CD4-positive, alpha-beta T cell treated with Interleukin-17A for 4 hours (primary cell): ENCODE measurements at places on chromosomes 3 and 15.

DNA sequence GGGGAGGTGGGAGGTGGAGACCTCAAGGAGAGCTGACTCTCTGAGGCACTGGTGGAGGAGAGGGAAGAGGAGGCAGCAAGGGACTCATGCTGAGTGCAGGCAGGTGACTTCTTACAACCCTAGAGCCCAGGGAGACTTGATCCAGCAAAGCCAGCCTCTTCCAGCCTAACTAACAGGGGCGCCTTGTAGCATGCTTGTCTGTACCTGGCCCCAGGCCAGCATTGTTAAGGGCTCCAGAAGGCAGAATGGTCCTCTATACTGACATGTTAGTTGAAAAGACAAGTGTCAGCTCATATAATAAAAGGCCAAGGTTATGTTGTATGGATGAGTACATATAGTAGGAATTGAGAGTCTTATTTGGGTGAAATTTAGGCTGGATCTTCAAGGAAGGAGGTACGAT, 65.4 kb downstream of the CHDH start:
- no peak for DNase-seq

DNA sequence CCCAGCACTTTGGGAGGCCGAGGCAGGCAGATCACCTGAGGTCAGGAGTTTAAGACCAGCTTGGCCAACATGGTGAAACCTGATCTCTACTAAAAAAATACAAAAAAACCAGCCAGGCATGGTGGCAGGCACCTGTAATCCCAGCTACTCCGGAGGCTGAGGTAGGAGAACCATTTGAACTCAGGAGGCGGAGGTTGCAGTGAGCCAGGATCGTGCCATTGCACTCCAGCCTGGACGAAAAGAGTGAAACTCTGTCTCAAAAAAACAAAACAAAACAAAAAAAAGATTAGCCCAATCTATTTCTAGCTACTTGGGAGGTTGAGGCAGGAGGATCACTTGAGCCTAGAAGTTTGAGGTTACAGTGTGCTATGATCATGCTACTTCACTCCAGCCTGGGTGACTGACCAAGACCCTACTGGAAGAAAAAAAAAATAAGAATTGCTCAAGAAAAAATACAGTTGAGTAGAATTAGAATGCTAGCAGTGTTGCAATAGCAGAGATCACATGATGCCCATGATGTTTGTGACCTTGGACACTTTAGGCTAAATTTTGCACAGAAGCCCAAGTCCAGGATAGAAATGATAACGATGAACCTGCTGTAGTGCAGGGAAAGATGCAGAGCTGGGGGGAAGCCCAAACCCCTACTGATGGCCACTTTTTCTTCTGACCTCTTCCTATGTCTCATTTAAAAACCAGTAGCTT, 162.2 kb downstream of the LPP start:
- DNase-seq, result no peak

DNA sequence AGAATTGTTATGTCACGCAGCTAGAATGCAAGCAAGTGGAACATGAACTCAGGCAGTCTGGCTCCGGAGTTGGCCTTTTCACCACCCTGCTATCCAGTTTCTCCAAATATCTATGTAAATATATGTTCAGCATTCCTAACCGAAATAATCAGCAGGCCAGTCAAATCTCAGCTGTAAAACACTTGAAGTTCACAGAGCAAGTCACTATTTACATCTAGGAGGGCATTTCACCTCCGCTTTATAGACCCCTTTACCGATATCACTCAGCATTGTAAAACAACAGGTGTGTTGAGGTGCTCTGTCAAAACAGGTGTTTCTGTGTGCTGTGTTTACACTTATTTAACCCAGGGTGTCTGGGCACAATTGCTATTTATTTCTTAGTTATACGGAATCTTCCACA, 12.2 kb upstream of the HES1 start:
- DNase-seq, result no peak

DNA sequence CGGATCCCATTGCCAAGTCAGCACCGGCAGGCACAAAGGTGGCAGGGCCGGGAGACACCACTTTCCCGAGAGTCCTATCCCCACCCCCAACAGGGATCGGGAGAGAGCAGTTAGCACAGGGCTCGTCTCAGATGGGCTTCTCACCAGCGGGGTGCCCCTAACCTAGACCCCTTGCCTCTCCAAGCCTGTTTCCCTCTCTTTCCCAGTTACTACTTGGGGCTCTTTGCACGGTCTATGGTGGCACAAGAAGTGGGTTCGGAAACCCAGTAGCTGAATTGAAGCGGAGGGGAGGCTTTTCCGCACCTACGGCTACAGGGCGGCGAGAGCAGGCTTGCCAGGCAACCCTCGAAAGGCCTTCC, 383 bp upstream of the EFCC1 start:
- no peak for DNase-seq

GRCh38 chr15:75420698-75421097, 30.8 kb downstream of the SIN3A start:
- no peak for DNase-seq

GRCh38 chr15:51496246-51496645, 126.3 kb downstream of the DMXL2 start:
- no peak for DNase-seq

DNA sequence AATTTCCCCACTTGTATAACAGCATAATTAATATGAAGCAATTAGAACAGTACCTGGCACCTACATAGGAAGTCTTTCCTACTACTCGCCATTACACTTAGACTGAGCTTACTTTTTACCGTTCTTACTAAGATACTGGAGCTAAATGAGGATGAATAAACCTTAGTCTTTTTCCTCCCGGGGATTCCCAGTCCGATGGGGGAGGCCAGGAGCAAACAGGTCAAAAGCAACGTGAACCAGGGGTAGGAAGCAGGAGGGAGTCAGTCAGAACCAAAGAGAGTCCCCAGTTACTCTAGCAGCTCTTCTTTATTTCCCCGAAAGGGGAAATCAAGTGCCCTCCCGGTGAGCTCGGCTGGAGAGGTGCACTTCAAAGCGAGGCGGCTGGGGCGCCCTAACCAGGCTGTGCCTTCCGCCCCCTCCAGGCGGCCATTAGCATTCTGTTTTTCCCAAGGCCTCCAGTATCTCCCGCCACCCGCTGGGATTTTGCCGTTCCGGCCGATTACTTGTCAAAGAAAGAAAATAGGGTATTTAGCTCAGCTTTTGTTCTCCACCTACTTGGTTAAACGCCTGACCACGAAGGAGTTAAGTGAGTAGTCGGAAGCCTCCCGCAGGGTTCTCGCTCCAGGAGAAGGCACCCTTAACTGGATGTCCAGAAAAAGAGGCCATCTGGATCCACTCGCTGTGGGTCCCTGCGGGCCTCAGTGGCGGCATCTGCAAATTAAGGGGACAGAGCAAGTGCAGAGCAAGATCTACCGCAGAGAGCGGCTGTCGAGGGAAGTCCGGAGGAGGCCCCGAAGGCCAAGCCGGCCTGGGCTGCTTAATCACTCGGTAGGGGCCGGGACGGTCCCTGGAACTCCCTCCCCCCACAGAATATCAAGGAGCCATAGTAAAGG, 6.3 kb upstream of the EOMES start:
- no peak for DNase-seq

- DNase-seq, result no peak
These were observed 51.8 kb downstream of the RGMA start for GRCh38 chr15:93036951-93037819.

- DNase-seq, result no peak
These were observed 26.5 kb downstream of the SPINK8 start for GRCh38 chr3:48306860-48307530.

- DNase-seq, result no peak
These were observed 921.1 kb downstream of the ROBO1 start for GRCh38 chr3:78846718-78847117.

DNA sequence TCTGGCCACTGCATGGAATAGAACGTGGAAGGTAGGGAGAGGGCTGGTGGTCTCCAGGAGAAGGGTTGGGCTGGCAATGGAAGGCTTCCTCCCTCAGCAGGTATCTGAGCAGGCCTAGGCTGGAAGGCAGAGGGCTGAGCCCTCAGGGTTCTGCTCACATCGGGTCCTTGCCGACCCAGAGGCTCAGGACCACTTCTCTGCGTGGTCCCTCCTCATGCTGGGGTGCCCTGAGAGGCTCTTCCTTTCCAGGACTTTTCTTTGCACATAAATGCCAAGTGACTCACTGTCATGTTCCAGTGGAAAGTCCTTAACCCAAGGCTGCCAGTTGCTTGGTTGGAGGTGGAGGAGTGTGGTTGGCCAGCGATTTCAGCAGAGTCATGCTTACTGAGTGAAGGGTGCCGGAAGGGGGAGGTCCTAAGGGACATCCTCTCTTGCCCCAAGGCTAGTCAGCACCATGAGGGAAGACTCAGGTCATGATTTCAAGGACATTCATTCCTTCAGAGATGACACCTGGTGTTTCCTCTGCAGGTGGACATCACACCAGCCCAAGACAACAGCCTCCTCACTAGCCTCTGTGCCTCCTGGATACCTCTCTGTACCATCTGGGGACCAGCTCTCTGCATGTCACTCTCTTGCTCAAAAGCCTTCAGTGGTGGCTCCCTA, 8.2 kb downstream of the SLC6A6 start:
- no peak for DNase-seq

- no peak for DNase-seq
These were observed 391.7 kb downstream of the EDEM1 start for GRCh38 chr3:5579139-5579602.

DNA sequence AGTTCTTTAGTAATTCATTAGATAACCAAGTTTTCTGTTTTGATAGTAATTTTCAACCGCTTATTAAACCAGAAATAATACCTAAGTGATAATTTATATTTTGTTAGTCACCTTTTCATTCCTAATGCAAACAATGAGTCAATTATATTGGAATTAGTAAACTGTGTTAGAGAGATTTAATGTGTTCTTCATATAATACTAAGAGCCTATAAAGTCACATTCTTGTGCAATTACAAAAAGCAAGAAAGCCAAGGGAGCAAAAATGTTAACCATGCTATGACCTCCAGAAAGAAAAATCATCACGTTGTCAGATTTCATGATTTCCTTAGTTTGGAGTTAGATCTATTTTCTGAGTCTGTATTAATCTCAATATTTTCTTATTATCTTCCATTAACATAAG, 108.8 kb upstream of the SAMMSON start:
- no peak for DNase-seq
